ENCODE measurements at places on chromosomes 12 and 14. TPM values are rescaled to one million over a fixed set of nuclear protein-coding genes. Genes with fewer than 3 reads are reported as not detected.
A peak's percentile ranks its signal among the peaks of the same experiment; 100 is the strongest.

DNA sequence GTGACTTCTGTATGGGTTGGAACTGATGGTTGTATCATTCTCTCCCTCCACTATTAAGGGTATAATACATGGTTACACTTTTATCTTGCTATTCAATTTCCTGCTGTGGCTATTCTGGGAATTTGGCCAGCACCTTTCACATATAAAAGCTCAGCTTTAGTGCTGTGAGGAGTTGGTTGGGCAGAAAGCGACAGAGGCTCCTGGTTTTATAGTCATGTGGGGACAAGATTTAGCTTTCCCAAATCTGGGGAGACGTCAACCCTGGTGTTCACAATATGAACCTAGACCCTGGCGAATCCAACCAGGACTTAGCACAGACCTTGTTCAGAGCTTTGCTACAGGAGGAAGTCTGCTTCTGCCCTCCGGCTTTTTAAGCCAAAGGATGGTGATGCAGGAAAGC, 36.5 kb downstream of the FOS start:
- no peaks in the 10 kb centered on the region for H3K36me3 ChIP-seq
- DNase-seq = peak; percentile 52
- H3K27ac ChIP-seq = no peak overlapping the region
- peaks cover 22% of the 10 kb centered on the region for H3K27me3 ChIP-seq

DNA sequence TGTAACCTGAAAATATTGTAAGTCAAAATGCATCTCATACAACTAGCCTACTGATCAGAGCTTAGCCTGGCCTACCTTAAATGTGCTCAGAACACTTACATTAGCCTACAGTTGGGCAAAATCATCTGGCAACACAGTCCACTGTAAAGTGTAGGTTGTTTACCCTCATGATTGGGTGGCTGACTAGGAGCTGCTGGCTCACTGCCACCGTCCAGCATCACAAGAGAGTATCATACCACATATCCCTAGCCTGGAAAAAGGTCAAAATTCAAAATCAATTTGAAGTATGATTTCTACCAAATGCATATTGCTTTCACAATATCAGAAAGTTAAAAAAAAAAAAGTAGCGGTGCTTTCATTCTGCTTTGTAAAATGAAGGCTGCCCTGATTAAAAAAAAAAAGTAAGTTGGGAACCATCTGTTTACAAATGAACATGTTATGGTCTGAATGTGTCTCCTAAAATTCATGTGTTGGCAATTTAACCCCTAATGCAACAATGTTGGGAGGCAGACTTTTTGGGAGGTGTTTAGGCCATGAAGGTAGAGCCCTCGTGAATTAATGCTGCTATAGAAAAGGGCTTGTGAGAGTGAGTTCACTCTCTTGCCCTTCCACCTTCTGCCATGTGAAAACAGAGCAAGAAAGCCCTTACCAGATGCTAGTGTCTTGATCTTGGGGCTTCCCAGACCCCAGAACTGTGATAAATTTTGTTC, 211.8 kb downstream of the PPM1H start:
- no peak overlapping the region for H3K4me3 ChIP-seq
- H3K27me3 ChIP-seq = no peaks in the 10 kb centered on the region
- DNase-seq = peak; percentile 60
- H3K27ac ChIP-seq = no peak overlapping the region

The CLEC2D gene
- 1.1 TPM for total RNA-seq

GRCh38 chr12:127583041-127583440, 683.9 kb upstream of the TMEM132C start:
- no peaks in the 10 kb centered on the region for H3K27me3 ChIP-seq
- no peaks in the 10 kb centered on the region for H3K36me3 ChIP-seq
- H3K27ac ChIP-seq = no peak overlapping the region
- H3K4me1 ChIP-seq = peaks cover 4% of the 10 kb centered on the region
- no peak overlapping the region for H3K4me3 ChIP-seq

DNA sequence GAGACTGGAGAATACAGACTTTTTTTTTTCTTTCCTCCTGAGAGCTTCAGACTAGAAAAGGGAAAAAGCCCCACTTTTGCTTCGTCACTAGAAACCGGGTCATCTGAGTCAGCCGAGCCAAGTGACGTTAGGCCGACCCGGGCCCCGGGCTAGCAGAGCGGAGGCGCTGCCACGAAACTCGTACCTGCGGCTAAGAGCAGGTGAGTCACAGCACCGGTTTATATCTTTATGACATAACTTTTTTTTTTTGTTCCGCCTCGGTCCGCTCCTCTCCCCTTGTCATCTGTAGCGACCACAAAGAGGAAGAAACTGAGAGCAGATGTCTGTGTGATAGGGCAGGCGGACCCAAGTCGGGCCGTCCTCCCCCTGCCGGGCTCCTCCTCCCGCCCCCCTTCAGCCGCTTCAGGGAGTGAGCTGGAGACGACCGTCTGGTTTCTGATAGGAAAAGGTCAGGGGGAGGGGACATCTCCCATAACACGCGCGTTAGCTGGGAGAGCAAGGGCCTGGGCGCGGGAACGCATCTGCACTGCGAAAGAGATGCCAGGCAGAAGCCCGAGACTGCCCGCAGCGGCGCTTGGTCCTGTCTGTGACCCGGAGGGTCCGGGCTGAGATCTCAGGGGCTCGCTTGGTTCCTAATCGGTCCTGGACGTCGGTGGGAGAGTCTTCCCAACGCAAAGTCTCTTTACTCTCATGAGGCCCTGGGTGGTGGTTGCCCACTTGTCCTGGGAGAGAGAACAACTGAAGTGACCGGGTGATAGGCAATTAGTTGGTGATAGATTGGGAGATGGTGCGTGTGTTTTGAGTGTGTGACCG, 586 bp downstream of the TTC6 start:
- no peak overlapping the region for H3K27ac ChIP-seq
- H3K4me3 ChIP-seq = peak overlapping the region; percentile 18
- H3K36me3 ChIP-seq = no peaks in the 10 kb centered on the region
- H3K27me3 ChIP-seq = peaks cover 81% of the 10 kb centered on the region
- DNase-seq = peak; percentile 34
- H3K4me1 ChIP-seq = peaks cover 5% of the 10 kb centered on the region

- no peak overlapping the region for H3K4me3 ChIP-seq
- no peak for DNase-seq
- no peaks in the 10 kb centered on the region for H3K36me3 ChIP-seq
- no peaks in the 10 kb centered on the region for H3K4me1 ChIP-seq
- no peak overlapping the region for H3K27ac ChIP-seq
Observed at GRCh38 chr14:51981218-51981854, 8.0 kb upstream of the RTRAF start.

DNA sequence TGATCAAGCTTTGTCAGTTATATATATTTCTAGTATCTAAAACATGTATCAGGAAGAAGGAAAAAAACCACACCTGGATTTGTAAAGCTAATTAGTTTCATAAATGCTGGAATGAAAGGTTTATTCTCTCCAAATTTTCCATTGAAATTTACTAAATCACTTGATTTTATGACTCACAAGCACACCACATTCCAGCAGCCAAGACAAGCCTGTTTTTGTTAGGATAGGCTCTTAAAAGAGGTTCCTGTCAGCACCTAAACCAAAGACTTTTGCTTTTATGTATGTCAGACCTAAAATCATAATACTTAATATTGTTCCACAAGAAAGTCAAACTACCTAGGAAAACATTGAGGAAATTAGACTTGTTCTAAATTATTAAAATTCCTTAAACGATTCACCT, 85.3 kb upstream of the PAWR start:
- H3K27me3 ChIP-seq = no peaks in the 10 kb centered on the region
- H3K27ac ChIP-seq = no peak overlapping the region
- peak; percentile 68 for DNase-seq
- H3K4me1 ChIP-seq = no peaks in the 10 kb centered on the region

The DERA gene
- total RNA-seq = 58.6 TPM

- H3K36me3 ChIP-seq = no peaks in the 10 kb centered on the region
- H3K4me1 ChIP-seq = no peaks in the 10 kb centered on the region
- H3K4me3 ChIP-seq = no peak overlapping the region
- DNase-seq = no peak
Observed at GRCh38 chr12:70754330-70754741, 117.1 kb upstream of the PTPRB start.

DNA sequence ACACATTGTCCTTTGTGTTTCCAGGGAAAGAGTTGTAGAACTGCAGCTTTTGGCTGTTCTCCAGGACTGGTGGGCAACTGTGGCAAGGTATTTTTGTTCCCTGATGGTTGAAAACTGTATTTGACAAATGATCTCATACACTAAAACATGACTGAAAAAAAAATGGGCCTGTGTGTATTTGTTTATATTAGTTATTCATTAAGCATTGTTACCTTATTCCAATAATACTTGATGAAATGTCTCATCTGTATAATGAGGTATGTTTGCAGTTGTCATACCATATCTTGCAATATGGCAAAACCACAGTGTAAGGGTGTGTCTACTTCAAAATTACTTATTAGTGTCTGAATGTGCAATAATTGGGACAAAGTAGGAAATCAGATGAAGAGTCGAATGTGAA, 479.4 kb upstream of the NOVA1 start:
- no peak overlapping the region for H3K27ac ChIP-seq
- no peak for DNase-seq
- H3K27me3 ChIP-seq = no peaks in the 10 kb centered on the region
- H3K4me3 ChIP-seq = no peak overlapping the region
- H3K36me3 ChIP-seq = no peaks in the 10 kb centered on the region
- H3K4me1 ChIP-seq = no peaks in the 10 kb centered on the region

- H3K4me1 ChIP-seq = no peaks in the 10 kb centered on the region
- H3K36me3 ChIP-seq = peaks cover 1% of the 10 kb centered on the region
- H3K27ac ChIP-seq = no peak overlapping the region
- no peaks in the 10 kb centered on the region for H3K27me3 ChIP-seq
- H3K4me3 ChIP-seq = no peak overlapping the region
Observed at GRCh38 chr14:50092006-50092555, 24.3 kb downstream of the VCPKMT start.

- H3K27ac ChIP-seq = no peak overlapping the region
- peak; percentile 67 for DNase-seq
- H3K27me3 ChIP-seq = no peaks in the 10 kb centered on the region
- H3K36me3 ChIP-seq = no peaks in the 10 kb centered on the region
- no peaks in the 10 kb centered on the region for H3K4me1 ChIP-seq
- no peak overlapping the region for H3K4me3 ChIP-seq
Observed at GRCh38 chr14:24630872-24631477, 3.0 kb downstream of the GZMB start.

The GPRC5A gene
- total RNA-seq = 49.7 TPM

GRCh38 chr12:71873821-71874220, 34.3 kb downstream of the TBC1D15 start:
- H3K36me3 ChIP-seq = peaks cover 2% of the 10 kb centered on the region
- H3K4me3 ChIP-seq = no peak overlapping the region
- DNase-seq = no peak
